Frontal cortex (tissue), 4 donors: ENCODE measurements at places on chromosomes 16 and 17. TPM values are rescaled to one million over a fixed set of nuclear protein-coding genes. Genes with fewer than 3 reads are reported as not detected.

GRCh38 chr16:62041401-62041800, 5.2 kb upstream of the CDH8 start:
- no peak for DNase-seq

GRCh38 chr17:61235827-61236197, 163.8 kb upstream of the TBX2 start:
- DNase-seq = no peak

GRCh38 chr16:11892761-11893160, 23.0 kb downstream of the GSPT1 start:
- DNase-seq = no peak

GRCh38 chr17:77737442-77738265, 220.8 kb upstream of the TNRC6C start:
- no peak for DNase-seq

DNA sequence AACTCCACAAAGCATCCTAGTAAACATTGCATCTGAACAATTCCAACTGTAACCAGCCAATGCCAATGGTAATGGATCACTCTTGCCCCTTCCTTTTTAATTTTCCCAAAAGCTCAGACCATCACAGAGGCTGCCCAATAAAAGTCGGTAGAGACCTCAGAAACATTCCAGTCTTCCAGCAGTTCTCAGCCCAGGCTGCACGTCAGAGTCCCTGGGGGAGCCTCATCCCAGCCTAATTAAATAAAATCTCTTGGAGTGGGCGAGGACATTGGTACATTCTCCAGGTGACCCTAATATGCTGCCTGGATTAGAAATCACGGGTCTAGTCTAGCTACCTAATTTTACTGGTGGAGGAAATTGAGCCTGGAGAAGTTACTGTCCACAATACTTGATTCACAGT, 117.1 kb upstream of the MYOCD start:
- no peak for DNase-seq

GRCh38 chr16:55091213-55091870, 160.7 kb downstream of the IRX5 start:
- DNase-seq = no peak

- no peak for DNase-seq
Observed at GRCh38 chr16:86921289-86921688, 342.9 kb downstream of the FOXL1 start.

The LDHD gene
- 2.0 TPM for total RNA-seq

The HEATR9 gene
- not detected for total RNA-seq

The RRAD gene
- 2.4 TPM for total RNA-seq

The ATF7IP2 gene
- 14.3 TPM for total RNA-seq
